ENCODE measurements at places on chromosomes 7 and 10.

DNA sequence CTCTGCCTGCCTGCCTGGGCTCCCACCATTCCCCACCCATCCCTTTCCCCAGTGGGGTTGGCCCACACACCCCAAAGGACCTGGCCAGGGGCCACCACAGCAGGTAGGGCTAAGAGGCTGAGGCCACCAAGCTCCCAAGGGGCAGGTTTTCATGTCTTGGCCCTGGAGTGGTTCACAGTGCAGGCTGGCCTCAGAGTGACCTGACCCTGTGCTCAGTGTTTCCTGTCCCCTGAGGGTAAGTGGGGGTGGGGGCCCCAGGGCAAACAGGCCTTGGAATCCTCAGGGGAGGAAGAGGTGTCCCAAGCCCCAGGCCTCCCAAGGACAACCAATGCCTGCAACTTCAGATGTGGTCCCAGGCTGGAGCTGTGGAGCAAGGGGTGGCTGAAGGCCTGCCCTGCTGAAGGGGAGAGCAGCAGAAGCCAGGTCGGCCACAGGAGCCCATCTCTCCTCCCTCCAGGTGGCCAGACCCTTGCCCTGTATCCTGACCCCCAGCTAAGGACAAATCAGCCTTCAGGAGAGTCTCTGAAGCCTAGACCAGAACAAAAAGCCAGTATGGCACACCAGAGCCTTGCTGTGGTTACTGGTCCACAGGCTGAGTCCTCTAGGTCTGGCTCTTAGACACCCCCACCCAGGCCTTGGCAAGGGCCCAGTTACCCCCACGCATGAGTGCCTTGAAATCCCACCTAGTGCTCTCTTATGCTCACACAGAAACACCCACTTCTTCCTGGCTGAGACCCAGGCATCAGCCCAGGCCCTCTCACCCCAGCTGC, 27.6 kb downstream of the POLL start:
- peak; percentile 25 for DNase-seq

GRCh38 chr10:75108684-75109458, 2.6 kb upstream of the SAMD8 start:
- peak; percentile 80 for DNase-seq

- DNase-seq, result no peak
Measured at GRCh38 chr10:128908099-128908498, 558.9 kb upstream of the MGMT start.

DNA sequence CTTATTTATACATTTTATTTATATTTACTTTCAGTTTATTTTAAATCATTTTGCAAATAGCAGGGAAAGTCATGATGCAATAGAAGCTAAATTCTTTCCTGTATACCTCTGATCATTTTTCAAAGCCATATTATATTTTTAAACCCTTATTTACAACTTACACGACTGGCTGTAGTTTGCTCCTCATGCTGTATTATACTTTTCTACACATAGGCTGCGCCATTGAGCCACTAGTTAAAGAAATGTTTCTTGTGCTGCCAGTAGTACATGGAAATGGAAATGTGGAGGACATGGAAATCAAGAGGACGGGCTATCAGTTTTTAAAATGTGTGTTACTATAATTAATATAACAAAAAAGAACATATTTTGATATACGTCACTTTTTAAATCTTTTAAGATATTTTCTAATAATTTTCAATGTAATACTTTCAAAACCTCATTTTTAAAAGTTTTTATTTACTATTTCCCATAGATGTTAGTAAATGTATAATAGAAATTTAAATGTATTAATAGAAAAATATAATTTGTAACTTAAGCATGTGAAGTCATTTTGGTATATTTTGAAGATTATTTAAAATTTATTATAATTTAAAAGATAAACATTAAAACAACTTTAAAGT, 118.5 kb downstream of the VTI1A start:
- DNase-seq, result peak; percentile 44

GRCh38 chr10:106479636-106480035, 684.9 kb downstream of the SORCS1 start:
- no peak for DNase-seq

- DNase-seq, result peak; percentile 74
Measured at GRCh38 chr10:101066146-101066895, 4.5 kb downstream of the KAZALD1 start.

DNA sequence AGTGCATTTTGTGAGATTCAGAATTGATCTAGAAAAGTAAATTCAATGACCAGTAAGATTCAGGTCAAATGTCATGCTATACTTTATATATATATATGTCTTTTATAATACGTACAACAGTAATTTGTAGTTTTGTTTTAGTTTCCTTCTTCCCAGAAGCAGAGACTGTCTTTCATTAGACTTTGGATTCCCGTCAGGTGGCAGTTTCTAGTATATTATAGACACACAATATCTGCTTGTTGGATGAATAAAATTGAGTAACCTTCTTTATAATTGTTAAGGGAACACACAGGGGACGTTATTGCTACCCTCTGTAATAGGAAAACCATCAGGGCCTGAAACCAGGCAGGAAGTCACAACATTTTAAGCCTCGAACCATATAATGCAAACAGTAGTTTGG, 5.3 kb upstream of the LAMB1 start:
- DNase-seq, result no peak

DNA sequence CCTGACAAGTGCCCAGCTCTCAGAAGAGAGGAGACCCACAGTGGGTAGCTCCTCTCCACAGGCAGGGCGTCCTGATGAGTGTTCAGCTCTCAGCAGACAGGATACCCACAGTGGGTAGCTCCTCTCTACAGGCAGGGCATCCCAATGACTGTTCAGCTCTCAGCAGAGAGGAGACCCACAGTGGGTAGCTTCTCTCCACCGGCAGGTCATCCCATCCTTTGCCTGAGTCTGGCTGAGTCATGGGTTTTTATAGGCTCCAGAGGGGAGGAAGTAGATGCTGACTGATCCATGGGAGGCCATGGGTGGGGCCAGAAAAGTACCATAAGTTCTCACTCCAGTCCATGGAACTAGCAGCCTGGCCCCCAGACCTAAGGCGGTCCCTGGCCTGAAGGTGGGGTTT, 18.5 kb downstream of the CFAP70 start:
- no peak for DNase-seq

DNA sequence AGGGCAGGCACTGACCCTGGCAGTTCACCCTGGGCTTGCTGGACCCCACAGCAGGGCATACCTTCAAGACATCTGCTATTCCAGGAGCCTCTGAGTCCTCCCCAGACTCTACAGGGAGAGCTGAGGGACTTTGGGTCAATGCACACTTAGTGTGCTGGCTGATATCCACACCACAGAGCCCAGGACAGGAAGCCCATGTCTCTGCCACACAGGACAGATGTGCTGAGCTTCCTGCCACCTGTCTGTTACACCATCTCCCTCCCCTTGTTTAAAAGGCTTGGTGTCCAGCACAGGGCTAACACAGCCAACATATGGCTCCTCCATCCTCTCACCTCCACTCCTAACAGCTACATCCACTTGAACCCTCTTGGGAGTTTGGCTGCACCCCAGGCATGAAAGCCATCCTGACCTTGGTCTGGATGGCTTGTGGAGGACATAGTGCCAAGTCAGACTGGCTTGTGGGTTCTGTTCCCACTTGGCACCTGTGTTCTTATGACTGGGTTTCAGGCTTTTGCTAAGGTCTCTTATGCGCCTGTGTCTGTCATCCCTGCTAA, 529.8 kb downstream of the GALNT17 start:
- DNase-seq, result no peak

DNA sequence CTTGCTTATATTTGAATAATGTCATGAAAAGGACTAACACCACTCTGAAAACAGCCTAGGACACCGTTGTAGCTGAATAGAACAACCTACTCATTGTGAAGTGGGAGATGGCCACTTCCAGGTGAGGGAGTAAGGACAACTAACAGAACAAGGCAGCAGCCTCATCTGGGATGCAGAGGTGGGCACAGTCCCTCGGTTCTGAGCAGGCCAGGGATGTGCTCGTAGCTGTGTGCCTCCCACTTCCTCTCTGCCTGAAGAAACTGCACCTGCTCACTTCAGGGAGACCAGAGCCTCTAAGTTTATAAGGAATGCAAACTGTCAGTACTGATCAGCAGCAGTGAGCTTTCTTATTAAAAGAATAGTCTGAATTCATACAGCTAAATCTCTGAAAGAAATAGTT, 2.5 kb downstream of the VSTM4 start:
- DNase-seq, result no peak

DNA sequence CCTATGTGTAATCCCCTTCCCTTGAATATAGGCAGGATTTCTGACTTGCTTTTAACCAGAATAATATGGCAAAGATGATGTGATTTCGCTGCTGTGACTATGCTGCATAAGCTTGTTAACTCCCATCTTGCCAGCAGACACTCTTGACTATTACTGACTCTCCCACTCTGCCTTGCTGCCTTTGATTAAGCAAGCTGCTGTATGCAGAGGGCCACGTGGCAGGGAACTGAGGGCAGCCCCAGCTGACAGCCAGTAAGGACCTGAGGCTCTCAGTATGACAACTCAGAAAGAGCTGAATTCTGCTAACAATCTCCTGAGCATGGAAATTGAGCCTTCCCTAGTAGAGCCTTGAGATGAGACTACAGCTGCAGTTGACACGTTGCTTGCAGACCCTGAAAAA, 279.4 kb upstream of the CACNA2D1 start:
- no peak for DNase-seq

GRCh38 chr7:24980534-24981170, 674 bp upstream of the OSBPL3 start:
- peak; percentile 49 for DNase-seq

DNA sequence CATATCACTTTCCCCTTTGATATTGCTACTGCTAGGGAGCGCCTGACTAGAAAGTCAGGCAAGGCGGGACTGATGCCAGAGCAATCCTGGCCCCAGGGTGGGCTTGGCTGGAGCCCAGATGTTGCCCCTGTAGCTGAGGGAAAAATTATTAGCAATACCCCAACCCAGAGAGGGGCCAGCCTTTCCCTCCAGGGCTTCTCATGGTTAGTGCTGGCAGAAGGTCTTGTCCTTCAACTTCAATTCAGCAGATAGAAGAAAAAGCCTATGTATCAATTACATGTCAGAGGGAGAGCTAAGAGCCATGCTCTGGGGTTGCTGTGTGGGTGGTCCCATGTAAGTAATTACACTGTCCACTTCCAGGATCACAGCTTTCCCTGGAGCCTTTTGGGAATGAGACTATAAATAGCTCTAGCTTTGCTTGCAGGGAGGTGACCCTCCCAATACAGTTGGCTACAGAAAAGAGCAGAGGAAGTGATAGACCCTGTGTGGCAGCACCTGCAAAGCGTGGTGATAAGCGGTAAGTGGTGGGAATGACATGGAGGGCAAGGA, 579.1 kb downstream of the CCSER2 start:
- no peak for DNase-seq

DNA sequence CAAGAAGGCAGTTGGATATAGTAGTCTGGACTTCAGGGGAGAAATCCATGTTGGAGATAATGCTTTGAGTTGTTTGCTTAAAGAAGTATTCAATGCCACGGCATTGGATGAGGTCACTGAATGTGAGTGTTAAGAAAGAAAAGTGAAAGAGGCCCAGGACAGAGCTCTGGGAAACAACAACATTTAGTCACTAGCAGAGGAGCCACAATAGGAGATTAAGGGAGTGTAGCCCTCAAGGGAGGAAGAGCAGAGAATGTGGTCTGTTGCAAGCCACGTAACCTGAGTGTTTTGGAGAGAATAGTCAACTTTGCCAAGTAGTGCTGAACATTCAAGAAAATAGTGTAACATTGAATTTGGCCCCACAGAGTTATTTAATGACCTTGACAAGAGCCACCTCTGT, 114.7 kb downstream of the MYO3A start:
- no peak for DNase-seq

DNA sequence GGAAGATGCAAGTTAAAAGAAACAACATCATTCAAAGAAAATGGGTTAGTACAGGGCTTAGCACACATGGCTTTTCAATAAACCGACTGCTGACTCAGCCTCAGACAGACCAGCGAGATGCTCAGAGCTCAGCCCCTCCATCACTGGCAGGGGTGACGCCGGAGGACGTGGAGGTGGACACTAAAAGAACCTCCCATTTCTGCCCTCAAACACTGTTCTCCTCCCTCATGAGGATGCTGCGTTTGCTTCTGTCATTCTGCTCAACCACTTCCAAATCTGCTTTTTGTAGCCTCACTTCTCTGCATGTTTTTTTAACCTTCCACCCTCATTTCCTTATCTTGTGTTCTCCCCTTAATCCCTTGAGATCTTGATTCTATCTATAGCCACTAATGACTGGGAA, 15.3 kb downstream of the DENND11 start:
- DNase-seq, result no peak

GRCh38 chr10:3949711-3950110, 164.7 kb upstream of the KLF6 start:
- DNase-seq, result no peak
